ENCODE measurements at places on chromosomes 4 and X. TPM values are rescaled to one million over a fixed set of nuclear protein-coding genes. Genes with fewer than 3 reads are reported as not detected.

GRCh38 chr4:167196344-167197012, 37.8 kb downstream of the SPOCK3 start:
- no peaks in the 10 kb centered on the region for H3K27me3 ChIP-seq
- H3K4me1 ChIP-seq = no peaks in the 10 kb centered on the region
- no peak overlapping the region for H3K27ac ChIP-seq
- H3K4me3 ChIP-seq = no peak overlapping the region

DNA sequence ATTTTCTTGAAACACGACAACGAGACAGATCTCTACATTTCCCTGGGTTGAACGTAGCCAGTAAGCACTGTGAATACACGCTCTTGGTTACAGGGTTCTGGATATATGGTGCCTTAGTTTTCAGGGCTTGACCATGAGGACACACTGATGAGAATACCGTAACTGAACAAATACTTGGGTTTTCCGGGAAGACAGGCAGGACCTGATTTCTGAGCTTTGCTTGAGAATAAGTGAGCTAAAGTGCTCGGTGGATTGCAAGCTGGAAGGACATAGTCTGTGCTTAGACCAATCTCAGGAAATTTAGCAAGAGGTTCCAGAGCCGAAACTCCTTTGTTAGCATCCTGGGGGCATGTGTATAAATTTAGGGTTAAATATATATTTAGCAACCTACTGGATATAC, 876 bp upstream of the TACR3 start:
- H3K36me3 ChIP-seq = no peaks in the 10 kb centered on the region
- no peak overlapping the region for H3K27ac ChIP-seq
- no peak for DNase-seq
- H3K4me1 ChIP-seq = no peaks in the 10 kb centered on the region
- no peaks in the 10 kb centered on the region for H3K27me3 ChIP-seq

DNA sequence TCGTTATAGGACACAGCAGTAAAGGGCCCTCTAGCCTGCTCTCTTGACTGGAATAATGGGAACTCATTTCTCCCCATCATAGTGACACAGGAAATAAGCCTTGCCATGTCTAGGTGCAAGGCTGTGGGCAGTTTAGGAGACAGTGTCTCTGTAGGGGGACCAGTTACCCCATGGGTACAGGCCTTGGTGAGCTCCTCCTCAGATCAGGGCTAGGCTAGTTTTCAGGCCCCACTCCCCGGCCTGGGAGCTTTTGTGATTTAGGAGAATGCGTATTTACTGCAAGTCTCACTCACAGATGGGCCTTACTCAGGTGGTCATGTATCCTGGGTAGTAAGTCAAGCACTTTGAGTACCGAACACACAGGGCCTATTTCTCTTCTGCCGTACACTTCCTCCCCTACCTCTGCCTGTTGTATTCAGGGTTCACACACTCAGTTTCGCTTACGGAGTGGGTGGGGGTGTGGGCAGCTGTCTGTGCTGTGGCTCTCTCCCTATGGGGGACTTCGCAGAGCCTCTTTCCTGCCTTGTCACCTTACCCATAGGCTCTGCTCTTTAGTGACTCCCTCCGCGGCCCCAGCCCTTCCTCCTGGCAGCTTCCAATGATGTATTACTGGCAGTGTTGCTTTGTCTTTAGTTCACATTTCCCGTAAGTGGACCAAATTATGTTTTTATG, 34.2 kb downstream of the FAM193A start:
- no peaks in the 10 kb centered on the region for H3K27me3 ChIP-seq
- H3K4me3 ChIP-seq = no peak overlapping the region
- H3K27ac ChIP-seq = no peak overlapping the region
- H3K4me1 ChIP-seq = no peaks in the 10 kb centered on the region
- H3K36me3 ChIP-seq = no peaks in the 10 kb centered on the region
- DNase-seq = no peak

Gene TMPRSS11F
- total RNA-seq = 0.46 TPM

Gene FNIP2
- 39.8 TPM for total RNA-seq

Gene GUCY1A1
- 103 TPM for total RNA-seq

Gene NUP62CL
- total RNA-seq = 1.4 TPM

Gene STK32B
- total RNA-seq = 7.3 TPM

Gene PLAC8
- 3.9 TPM for total RNA-seq
